BE2C (cell line): ENCODE measurements at places on chromosomes 16 and 17.

DNA sequence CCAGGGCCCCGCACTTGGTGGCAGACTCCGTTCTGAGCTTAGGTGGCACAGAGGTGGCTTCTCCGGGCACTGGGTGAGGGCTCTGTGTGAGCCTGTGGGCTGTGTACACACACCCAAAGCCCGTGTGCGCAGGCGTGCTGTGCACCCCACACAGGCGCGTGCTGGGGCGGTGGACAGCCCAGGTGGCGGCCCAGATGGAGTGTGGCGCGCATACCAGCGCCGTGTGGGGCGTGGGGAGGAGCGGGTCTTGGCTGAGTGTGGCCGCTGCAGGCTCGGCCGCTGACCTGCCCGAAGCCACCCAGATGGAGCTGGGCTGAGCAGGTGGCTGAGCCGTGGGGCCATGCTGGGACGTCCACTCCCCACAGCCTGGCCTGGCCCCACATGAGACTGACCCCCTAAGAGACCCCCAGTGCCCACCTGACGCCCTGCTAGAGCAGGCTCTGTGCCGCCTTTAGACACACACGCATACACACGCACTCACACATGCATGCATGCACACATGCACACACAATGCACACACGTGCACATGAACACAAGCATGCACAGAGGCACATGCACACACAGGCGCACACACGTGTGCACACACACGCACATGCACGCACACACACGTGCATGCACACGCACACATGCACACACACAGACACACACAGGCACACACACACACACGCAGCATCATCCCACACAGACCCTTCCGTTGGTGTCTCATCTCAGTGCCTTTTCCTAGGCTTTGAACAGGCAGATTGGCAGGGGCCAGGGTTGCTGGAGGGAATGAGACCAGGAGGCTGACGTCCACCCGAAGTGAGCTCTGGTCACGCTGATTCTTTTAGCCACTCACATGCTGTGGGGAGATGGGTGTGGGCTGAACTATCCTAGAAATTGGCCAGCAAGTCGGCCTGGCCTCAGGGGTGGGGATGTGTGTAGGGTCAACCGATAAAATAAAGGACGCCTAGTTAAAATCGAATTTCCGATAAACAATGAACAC is 2.1 kb downstream of the PRR35 start:
- no peak for DNase-seq

DNA sequence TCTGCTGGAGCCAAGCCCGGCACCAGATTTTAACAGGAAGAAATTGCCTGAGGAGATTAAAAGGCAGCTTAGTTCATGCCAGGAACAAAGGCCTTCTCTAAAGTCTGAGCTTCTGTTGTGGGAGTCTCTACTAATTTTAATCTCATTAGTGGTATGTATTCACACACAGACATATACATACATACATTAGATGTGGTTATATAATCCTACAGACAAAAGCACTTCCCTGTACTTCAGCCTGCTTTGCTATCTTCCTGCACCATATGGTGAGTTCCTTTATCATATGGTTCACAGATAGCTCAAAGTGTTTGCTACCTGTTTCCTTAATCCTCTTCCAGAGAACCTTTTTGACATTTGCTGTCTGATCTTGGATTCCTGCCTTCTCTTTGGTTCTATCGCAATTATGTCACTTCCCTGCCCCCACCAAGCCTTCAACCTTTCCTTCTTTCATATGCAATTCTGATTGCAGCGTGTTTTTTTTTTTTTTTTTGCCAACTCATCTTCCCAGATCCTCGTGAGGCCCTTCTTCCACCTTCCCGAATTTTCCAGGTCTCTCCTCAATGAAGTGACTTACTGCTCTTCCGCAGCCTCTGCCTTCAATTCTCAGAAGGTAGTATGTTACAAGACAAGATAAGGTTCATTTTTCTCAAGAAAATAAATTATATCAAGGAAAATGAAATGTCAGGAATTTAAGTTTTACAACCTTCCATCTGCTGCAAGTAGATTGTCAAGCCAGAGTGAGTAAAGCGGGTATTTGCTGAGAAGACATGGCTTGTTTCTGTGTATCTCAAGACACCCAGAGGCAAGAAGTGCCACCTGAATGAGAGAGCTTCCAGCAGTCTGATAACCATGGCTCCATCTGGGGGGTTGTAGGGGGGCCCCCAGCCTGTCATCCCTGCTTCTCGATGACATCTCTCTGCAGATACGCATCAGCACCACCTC is 120.2 kb upstream of the CACNG3 start:
- DNase-seq = no peak

- no peak for DNase-seq
Measured at GRCh38 chr17:31967648-31968047, 30.8 kb downstream of the SUZ12 start.

DNA sequence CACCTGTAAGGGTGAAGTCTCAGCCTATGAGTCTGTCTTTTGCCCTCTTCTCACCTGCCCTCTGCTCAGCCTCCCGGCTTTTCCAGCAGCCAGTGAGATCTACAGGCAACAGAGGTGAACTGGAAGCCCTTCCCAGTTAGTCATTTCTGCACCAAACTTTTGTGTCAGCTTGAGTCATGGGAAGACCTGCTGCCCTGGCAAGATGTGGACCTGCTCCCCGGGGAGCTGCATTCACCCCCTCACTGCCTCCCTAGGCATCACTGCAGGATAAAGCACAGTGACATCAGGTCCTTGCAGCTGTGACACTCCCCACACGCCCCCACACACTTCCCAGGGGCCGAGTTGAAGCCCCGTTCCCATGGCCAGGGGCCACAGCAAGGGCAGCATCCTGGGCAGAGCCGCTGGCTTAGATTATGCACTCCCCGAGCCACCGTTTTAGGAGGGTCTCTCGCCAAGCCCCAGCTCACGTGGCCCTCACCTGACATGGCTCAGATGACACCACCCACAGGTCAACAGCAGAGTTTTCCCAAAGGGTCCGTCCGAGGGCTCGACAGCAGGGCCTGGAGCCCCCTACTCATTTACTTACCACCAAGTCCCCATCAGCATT is 6.5 kb upstream of the ABR start:
- no peak for DNase-seq

DNA sequence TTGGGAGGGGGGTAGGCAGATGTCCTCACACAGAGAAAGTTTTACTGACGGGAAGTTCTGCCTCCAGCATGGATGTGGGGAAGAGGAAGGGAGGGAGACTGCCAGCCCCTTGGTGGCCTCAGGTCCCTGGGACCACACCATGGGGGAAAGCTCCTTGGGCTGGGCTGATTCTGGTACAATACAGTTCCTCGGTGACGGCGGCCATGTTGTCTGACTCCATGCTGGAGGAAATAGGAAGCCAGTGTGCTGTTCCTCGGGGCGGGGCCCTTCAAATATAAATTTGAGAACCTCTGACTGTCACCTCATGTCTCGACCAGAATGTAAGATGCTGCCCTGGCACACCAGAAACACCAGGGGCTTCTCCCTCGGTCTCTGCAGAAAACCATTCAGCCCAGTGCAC is 66.8 kb downstream of the CNGB1 start:
- no peak for DNase-seq

- no peak for DNase-seq
Measured at GRCh38 chr17:9917801-9918200, 12.7 kb upstream of the RCVRN start.

- DNase-seq = no peak
Measured at GRCh38 chr17:15663176-15663575, 20.9 kb downstream of the TRIM16 start.

- DNase-seq = no peak
Measured at GRCh38 chr16:68793401-68793857, 49.9 kb upstream of the TANGO6 start.

GRCh38 chr17:68103148-68103547 is 67.6 kb downstream of the KPNA2 start:
- no peak for DNase-seq

DNA sequence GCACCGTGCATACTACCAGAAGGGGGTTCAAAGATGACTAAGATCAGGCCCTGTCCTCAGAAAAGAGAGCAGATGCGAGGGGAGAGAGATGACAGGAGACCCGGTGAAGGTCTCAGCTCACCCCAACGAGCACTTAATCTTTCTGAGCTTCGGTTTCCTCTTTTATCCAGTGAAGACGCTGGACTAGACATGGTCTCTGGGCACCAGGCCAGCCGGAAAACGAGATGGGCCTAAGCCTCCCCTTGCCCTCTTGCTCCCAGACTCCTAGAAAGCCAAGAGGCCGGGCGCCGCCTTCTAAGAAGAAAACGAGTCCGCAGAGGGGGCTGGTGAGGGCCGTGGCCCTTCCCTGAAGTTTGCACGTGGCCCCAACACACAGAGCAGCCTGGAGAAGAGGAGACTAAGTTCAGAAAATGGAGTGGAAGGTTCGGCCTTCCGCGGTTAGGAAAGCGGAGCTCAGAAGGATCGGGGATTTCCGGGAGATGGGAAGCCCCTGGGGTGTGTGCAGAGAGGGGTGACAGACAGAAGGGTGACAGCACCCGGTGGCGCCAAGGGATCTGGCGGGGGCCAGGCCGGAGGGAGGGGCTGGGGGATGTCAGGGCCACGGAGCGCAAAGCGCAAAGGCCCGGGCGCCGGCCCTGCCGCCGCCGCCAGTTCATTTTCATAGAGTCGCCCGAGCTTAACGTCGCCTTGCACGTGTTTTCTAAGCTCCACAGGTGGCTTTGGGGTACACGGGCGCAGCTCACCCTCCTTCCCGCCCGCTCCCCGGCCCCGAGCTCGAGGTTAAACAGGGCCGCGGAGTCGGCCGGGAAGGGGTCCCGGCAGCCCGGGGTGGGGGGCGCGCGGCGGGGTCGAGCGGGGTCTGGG is 42.1 kb upstream of the BHLHA9 start:
- DNase-seq = no peak

DNA sequence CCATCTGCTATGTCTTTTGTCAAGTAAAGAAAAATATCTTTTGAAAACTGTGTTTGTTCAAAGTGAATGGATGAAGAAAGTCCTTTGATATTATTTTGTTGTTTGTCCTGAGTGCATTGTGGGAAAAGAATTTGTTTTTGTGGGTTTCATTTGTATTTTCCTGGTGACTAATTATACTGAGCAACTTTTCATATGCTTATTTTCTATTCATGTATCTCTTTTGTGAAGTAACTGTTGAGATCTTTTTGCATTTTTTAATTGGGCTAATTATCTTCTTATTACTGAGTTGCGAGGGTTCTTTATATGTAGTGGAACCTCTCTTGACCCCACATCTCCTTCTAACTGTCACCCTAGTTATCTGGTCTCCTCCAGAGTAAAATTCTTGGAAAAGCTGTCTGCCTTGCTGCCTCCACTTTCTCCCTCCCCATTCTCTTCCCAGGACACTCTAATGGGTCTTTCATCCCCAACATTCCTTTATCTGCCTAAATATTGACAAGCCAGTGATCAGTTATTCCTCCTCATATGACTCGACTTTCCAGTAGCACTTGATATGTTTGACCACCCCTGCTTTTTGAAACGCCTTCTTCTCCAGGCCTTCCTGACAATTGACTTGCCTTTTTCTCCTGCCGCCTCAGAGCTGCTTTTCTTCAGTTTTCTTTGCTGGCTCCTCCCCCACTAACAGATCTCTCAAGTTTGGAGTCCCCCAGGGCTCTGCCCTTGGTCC is 117.6 kb upstream of the HAS3 start:
- DNase-seq = no peak

GRCh38 chr16:20026361-20027072 is 47.2 kb downstream of the GPR139 start:
- no peak for DNase-seq

GRCh38 chr16:69526831-69527655 is 38.7 kb upstream of the NFAT5 start:
- DNase-seq = no peak

DNA sequence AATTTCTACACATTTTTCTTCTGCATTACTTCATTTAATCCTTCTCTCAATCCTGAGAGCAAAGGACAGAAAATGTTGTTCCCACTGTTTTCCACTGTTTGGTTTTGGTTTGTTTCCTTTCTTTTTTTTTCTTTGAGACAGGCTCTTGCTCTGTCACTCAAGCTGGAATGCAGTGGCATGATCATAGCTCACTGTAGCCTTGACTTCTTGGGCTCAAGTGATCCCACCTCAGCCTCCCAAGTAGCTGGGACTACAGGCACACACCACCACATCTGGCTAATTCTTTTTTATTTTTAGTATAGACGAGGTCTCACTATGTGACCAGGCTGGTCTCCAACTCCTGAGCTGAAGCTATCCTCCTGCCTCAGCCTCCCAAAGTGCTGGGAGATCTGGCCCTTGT is 7.0 kb upstream of the ZNF652 start:
- DNase-seq = no peak
